ENCODE measurements at places on chromosomes 7 and 10.

DNA sequence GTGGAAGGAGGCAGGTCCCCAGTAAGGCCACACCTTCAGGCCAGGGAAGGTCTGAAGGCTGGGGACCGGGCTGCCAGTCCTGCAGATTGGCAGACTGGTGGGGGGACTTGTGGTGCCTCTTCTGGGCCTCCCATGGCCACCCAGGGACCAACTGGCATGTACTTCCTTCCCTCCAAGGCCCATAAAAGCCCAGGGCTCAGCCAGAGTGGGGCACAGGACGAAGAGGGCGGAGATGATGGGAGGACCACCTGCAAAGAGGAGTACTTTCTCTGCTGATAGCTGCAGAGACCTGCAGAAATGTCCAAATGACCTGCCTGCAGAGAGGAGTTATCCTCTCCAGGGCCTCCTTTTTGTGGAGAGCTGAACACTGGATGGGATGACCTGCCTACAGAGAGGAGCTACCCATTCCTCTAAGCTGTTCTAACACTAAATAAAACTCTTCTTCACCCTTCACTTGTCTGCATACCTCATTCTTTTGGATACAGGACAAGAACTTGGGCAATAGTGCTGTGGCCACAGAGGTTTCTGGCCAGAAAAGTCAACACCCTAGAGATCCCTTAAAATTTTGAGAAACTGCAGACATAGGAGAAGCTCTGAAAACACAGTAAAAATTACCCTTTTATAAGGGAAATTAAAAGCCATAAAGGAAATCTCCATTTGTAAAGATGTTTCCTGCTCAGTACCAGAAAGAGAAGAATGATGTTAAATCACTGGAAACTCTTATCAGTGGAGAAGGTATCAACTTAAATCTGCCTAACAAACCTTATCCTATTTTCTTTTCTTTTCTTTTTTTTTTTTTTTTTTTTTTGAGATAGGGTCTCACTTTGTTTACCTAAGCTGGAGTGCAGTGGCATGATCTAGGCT is 20.7 kb upstream of the PRF1 start:
- no peak for DNase-seq

DNA sequence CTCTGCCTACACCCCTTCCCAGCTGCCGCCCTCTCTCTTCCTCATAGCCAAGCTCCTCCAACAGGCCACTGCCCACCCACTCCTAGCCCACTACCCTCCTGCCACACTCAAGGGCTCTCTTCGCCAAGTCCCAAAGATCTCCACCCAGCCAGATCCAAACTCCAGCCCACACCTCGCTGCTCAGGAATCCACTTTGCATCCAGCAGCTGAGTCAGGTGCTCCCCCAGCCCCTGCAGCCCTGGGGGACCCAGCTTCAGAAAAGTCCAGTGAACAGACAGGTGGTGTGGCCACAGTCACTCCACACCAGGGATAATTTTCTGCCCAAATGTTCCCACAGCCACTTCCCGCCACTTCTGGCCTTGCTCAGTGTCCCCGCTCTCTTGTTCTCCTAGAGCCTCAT is 10.9 kb downstream of the OGDHL start:
- no peak for DNase-seq

- DNase-seq = no peak
These were observed 4.1 kb upstream of the INTS1 start for GRCh38 chr7:1508277-1508758.

- DNase-seq = no peak
These were observed 34.4 kb downstream of the LHFPL3 start for GRCh38 chr7:104362756-104363155.

GRCh38 chr7:33906697-33907096 is 1.4 kb downstream of the BMPER start:
- DNase-seq = no peak

- DNase-seq = no peak
These were observed at the start of gene DNAH11 for GRCh38 chr7:21542891-21543527. DNAH11 (plus strand) TSS chr7:21543039; CDS start chr7:21543246, 207 bp downstream.

GRCh38 chr10:60678978-60679377 is 99.3 kb upstream of the CDK1 start:
- DNase-seq = no peak

GRCh38 chr7:80889525-80889924 is 29.3 kb downstream of the SEMA3C start:
- no peak for DNase-seq

DNA sequence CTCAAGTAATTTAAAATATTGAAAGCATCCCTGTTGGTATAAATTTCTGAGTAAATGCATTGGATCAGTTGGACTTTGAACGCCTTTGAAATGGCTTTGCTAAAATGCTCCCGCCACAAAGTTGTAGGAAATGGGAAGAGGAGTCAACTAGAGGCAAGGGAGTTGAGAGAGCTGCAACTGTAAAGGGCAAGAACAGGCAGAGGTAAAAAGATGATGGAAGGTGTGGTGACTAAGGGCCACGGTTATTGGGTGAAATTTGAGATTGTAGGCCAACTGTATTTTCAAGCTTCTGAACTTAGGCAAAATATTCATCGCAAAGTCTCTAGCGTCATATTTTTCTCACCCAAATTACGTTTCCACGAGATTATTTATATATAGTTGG is 595 bp upstream of the SUMF2 start:
- no peak for DNase-seq

GRCh38 chr10:77188000-77188395 is 449.6 kb downstream of the KCNMA1 start:
- no peak for DNase-seq

DNA sequence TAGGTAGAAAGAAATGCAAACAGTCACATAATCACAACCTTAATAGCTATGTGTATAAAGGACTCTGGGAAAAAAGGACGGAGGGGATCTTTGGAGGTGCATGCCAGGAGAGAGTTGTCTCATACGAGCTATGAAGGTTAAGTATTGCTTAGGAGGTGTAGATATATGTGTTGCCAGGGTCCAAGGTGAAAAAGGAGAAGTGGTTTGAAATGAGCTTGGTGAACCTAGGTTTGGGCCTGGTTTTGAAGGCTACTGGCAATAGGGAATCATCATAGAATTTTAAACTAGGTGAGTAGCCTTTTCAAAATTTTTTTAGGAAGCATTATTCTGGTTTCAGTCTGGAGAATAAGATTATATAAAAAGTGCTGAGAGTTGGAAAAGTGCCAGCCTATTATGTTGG is 336.8 kb downstream of the AUTS2 start:
- DNase-seq = no peak

- DNase-seq = no peak
These were observed 325.5 kb downstream of the SFMBT2 start for GRCh38 chr10:7085147-7085912.
